ENCODE measurements at places on chromosomes 7 and 10. TPM values are rescaled to one million over a fixed set of nuclear protein-coding genes. Genes with fewer than 3 reads are reported as not detected.

The SRRM3 gene
- 0.31 TPM for total RNA-seq

The C10orf62 gene
- not detected for total RNA-seq

The OR6B1 gene
- not detected for total RNA-seq

The MXI1 gene
- 17.1 TPM for total RNA-seq

The TWIST1 gene
- total RNA-seq = 8.3 TPM

The ATP6V1F gene
- 93.5 TPM for total RNA-seq

The LRRN3 gene
- 10.1 TPM for total RNA-seq

The CREB3L2 gene
- total RNA-seq = 15.4 TPM

The TMEM196 gene
- total RNA-seq = 0.04 TPM

The TLX1 gene
- total RNA-seq = not detected

The GPR15LG gene
- not detected for total RNA-seq

The ARL4A gene
- 28.9 TPM for total RNA-seq

The EPO gene
- total RNA-seq = not detected

The ADARB2 gene
- 0.13 TPM for total RNA-seq

The ASB15 gene
- total RNA-seq = 4.6 TPM

The LIPJ gene
- 0.13 TPM for total RNA-seq

The PGAM2 gene
- total RNA-seq = 412 TPM

The GPNMB gene
- 98.1 TPM for total RNA-seq

The TUBB8 gene
- total RNA-seq = 0.09 TPM

The HOXA5 gene
- 9.4 TPM for total RNA-seq

The WEE2 gene
- total RNA-seq = 0.09 TPM

The FRMD4A gene
- 29.1 TPM for total RNA-seq

The ZNF487 gene
- total RNA-seq = 5.9 TPM

The NOS3 gene
- total RNA-seq = 4.9 TPM

The PTPRZ1 gene
- total RNA-seq = 3.0 TPM

The ACTL6B gene
- not detected for total RNA-seq

The TET1 gene
- total RNA-seq = 20.6 TPM

The TBXAS1 gene
- 4.4 TPM for total RNA-seq

The CALHM3 gene
- not detected for total RNA-seq

The CALHM2 gene
- total RNA-seq = 10.5 TPM

The OR2A42 gene
- 0.04 TPM for total RNA-seq

The VIM gene
- 2,331 TPM for total RNA-seq
